ENCODE measurements at places on chromosomes 5 and 9.

DNA sequence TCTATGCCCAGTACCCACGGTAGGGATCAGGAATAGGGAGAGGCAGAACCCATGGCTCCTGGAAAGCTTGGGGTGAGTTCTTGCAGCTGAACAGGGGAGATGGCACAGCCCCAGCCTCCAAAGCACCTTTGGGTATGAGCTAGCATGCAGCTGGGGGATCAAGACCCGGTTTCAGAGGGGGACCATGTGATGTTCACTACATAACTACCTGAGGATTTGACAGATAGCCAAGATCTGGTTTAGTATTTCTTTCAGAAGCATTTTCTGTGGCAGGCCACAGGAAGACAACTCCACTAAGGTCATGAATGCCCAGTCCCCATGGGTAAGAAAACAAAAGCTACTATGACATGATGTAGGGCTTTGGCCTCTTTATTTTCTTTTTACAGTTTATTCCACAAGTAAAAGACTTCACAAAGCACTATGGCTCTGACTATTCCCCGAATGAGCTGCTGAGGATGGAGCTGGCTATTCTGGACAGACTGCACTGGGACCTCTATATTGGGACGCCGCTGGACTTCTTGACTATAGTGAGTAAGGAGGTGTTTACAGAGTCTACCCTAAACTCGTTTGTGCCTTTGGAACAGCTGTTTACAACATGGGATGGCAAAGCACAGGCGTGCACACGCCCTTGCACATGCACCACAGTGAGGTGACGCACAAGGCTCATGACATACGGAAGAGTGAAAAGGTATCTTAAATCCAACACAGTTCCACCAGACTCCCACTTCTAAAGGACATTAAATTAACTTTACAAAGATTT lies 3.4 kb downstream of the CCNI2 start:
- DNase-seq, result no peak

DNA sequence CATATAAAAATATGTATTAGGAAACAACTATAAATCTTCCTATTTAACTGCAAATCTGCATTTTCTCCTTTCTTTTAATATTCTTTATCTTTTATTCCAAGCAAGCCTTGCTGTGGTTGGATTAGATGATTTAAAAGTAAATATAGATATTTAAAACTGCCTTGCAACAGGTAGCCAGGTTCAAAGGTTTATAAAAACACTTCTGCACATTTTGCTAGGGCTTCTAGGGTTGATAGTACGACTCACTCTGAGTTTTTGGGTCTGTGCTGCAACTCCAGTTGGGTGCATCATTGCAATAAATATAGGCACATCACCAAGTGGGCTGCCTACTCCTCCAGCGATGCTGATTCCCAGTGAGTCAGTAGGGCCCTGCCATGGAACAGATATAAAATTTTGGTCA lies 167.7 kb downstream of the MPDZ start:
- DNase-seq, result no peak

- no peak for DNase-seq
Observed at GRCh38 chr5:138580777-138581176, 5.6 kb upstream of the HSPA9 start.

DNA sequence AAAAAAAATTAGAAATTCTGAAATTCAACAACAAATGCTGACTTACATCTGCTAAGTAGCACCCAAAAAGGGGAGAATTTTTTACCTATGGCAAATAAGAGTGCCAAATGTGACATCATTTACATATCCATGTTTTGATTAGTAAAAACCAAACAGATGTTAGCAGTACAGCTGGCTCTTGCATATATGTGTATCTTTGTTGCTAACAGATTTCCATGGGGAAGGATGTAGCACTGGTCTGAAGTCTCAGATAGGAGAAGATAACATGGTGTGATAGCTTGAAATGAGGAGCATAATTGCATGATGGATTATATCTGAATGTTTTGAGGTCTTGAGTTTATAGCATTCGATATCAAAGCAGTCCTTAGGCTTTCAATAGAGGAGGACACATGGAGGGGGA lies 17.5 kb downstream of the PIK3R1 start:
- DNase-seq, result no peak

DNA sequence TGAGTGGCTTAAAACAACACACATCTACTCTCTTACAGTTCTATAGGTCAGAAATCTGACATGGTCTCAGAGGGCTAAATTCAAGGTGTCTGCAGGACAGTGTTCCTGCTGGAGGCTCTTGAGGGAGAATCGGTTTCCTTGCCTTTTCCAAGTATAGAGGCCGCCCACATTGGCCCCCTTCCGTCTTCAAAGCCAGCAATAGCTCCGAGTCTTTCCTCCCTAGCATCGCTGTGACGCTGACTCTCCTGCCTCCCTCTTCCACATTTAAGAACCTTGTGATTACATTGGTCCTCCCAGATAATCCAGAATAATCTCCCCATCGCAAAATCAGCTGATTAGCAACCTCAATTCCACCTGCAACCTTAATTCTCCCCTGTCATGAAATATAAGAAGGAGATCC lies 81.3 kb upstream of the IER5L start:
- DNase-seq, result no peak

DNA sequence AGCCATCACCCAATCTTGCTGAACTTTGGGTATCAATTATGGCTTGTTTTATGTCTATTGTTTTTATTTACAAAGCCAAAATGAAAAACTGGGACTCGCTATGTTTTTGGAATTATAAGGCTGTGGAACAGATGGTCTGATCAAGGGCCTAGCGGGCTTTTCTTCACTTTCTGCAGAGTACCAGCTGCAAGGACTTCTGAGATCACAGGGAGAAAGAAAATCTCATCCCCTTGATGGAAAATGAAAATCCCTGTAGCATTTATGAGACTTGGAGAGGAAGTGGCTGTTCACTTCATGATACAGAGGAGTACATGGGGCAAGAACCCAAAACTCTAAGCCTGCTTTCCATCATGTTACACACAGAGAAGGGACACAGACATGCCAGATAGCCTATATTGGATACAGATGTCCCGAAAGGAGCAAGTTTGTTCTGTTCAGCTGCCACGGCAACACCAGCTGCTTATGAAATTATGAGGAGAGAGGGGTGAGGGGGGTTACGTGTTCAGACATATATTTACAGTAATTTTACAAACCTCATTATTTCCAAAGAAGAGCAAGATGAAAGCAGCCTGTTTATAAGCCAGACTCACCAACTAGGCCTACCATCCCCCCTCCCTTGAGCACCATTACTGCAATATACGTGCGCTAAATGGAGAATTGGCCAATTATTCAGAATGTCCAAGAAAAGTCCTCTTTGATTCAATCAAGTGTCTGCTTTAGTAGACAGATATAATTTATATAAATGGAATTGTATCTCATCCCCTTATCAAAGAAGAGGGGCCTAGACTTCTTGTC lies 220.0 kb downstream of the MARCHF11 start:
- DNase-seq, result no peak

GRCh38 chr9:136119061-136119882 lies 597 bp upstream of the TMEM250 start:
- no peak for DNase-seq

GRCh38 chr5:161288071-161288470 lies 258.5 kb downstream of the GABRB2 start:
- DNase-seq, result no peak

GRCh38 chr5:68264024-68264956 lies 48.7 kb downstream of the PIK3R1 start:
- no peak for DNase-seq

- DNase-seq, result no peak
Observed at GRCh38 chr5:104199771-104200170, 637.2 kb upstream of the NUDT12 start.

- DNase-seq, result no peak
Observed at GRCh38 chr5:58076483-58077257, 383.2 kb downstream of the PLK2 start.

- no peak for DNase-seq
Observed at GRCh38 chr9:4108754-4109465, 191.0 kb downstream of the GLIS3 start.

DNA sequence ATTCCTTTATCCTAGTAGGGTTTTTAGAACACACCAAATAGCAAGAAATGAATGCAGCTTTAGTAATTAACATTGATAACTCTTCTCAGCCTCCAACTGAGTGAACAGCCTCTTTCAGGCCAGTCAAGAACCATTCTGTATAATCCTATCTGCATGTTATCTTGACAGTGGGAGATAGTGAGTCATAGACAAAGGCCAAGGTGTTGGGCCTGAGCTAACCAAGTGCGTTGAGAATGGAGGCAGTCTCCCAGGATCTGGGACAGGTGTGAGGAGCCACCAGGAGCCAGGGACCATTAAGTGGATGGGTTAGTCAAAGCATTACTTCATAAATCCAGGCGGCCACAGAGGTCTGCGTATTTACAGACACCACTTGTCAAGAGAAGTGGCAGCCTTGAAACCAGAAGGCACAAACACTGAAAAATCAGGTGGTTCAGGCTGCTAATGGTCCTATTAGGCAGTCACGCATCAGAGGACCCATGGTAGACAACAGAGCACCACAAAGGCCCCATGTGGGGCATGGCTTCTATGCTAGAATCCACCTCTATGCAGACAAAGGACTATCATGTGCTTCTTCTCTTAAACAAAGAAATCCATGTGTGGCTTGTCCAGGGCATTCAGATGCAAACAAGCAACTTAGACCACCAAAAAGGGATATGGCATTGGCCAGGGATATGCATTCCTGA lies 409.7 kb upstream of the PIK3R1 start:
- DNase-seq, result no peak

DNA sequence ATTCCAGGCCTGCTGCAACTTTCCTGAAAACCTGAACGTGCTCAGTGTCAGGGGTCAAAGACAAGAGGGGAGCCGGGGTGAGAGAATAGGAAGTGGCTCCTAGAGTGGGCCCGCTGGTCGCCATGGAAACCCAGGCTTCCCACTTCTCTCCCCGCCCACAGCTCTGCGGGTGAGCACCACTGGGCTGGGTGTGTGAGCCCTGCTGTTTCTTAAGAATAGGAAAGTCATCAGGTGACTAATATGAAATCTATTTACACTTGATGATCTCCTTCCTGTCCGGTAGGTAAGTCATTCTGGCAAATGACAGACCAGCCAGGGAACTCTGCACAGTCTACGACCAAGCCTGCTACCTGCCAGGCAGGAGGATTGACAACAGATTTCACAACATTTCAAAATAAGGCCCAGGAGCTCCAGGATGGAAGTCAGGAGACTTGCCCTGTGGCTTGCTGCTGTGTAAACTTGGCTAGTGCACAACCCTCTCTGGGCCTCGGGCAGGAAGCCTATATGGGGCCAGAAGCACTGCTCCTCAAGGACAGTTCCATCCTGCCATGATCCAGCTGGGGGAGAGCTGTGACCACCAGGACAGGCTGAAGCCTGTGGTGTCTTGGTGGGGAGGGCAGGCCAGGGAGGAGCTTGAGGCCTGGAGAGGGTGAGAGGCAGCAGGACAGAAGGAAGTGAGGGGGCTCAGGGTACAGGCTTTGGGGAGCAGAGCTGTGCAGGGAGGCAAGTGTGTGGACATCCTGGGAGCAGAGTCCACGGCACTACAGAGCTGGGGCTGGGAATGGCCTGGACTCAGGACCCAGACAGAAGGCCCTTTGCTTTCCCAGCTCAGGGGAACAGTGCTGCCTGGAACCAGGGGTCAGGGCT lies 60.6 kb downstream of the SHB start:
- no peak for DNase-seq

DNA sequence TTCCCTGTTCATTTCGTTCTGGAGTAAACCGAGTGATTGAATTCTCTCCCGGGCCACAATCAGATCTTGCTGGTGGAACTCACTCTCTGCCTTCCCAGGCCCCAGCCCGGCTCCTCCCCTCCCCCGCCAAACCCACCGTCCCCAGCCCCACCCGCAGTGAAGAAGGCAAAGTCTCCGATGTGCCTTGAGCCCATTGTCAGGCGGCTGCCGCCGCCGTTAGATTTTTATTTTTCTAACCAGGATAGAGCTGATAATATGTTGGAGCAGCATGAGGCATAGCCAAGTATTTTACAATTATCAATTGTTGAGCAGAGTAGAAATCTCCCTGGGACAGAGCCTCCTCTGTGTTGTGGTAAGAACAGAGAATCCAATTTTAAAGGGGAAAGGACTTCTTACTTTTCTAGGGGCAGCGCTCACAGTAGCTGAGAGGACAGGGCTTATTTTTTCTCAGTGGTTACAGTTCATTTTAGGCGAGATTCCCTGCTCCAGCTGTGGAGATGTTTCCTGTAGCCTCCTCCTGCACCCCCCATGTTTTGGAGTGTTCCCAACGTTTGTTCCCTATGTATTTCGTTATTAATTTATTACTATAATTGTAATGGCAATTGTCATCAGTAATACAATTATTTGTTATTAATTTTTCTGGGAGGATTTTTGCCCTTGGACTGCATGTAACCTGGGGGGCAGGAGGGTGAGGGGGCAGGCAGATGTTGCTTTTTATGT lies 1.3 kb downstream of the PSAT1 start:
- DNase-seq, result no peak

DNA sequence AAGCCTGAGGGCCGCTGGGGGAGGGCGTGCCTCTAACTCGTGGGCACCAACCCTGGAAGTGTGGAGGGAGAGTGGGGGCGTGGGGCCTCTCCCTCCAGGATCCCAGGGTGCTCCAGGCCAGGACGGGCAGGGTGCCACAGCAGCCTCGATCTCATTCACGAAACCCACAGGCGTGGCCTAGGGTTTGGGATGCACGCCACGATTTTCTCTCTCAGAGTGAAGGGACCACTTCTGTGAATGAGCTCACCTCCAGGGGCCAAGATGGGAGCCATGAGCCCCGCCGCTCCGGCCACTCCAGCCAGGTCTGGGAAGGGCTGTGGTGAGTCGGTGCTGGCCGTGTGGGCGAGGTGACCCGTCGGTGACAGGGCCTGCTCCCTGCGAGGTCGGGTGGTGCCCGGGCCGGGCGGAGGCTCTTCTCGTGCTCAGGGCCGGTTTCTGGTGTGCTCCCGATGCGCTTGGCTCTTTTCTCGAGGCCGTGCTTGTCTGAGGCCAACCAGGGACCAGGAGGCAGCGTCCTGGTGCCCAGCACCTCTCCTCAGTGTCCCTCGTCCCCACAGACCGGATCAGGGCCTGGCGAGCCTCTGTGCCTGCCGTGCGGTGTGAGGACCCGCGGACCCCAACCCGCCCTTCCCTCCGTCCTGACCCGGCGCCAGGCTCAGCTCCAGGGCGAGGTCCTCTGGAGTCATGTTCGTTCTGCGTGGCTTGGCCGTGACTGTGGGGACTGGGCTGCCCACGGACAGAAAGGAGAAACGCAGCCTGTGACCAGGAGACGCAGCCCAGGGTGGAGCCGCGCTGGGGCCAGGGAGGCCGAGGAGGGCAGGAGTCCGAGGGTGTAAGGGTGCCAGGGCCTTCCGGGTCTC lies 31.0 kb downstream of the TPPP start:
- DNase-seq, result no peak
